Cerebellar cortex (tissue), 1 donor: ENCODE measurements at places on chromosomes 16 and 17.

- no peak for DNase-seq
These were observed 14.6 kb downstream of the TPSG1 start for GRCh38 chr16:1210461-1210860.

GRCh38 chr17:31211352-31212012 lies 85.6 kb downstream of the OMG start:
- no peak for DNase-seq

- DNase-seq = no peak
These were observed 26.4 kb downstream of the TMEM235 start for GRCh38 chr17:78257810-78258322.

GRCh38 chr17:74012465-74012864 lies 191.0 kb upstream of the RPL38 start:
- DNase-seq = no peak

DNA sequence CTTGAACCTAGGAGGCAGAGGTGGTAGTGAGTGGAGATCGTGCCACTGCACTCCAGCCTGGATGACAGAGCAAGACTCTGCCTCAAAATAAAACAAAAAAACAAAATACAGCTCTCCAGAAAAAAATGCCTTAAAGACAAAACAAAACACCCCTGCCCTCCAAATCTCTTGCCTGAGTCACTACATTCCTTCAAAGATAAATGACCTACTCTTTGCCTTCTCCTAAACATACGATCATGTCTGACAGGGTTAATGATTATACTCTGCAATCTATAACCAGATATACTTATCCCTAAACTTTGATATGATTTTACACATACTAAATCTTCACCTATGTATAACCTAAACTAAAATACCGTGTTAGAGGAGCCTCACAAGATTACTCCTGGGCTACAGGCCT lies 1.4 kb upstream of the SETD6 start:
- DNase-seq = no peak

GRCh38 chr17:5011928-5012327 lies 14.2 kb downstream of the KIF1C start:
- DNase-seq = no peak

GRCh38 chr16:65254144-65254543 lies 132.3 kb upstream of the CDH11 start:
- no peak for DNase-seq

DNA sequence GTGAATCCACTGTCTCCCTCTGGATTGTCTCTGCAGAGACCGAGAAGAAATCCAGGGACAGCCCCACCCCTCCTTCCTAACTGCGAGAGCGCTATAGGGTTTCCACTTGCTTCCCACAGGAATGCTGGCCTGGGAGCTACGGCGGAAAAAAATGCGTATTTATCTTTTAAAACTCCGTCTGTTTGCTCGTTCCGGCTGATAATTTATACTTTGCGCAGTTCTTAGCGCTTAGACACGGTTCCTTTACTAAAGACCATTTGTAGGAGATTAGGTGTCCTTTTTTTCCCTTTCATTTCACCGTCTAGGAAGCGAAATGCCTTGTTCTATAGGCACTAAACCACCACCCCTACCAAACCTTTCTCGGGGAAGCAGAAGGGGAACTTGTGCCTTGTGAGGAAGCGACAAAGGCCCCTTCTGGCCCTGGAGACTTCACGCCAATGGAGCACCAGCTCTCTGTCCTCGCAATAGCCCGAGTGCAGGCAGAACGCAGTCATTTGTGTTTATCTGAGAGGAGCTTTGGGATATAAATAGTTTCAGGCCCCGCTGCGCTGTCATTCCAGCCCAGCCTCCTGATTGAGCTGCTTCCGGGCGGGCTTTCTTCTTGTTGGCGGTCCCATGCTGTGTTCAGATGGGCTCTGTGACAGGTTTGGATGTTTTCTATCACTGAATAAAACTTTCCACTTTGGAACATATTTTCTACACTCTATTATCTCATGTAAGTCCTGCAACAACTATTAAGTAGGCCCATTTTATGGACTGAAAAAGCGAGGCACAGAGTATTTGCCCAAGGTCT lies 791 bp upstream of the SUPT4H1 start:
- DNase-seq = peak; percentile 66

DNA sequence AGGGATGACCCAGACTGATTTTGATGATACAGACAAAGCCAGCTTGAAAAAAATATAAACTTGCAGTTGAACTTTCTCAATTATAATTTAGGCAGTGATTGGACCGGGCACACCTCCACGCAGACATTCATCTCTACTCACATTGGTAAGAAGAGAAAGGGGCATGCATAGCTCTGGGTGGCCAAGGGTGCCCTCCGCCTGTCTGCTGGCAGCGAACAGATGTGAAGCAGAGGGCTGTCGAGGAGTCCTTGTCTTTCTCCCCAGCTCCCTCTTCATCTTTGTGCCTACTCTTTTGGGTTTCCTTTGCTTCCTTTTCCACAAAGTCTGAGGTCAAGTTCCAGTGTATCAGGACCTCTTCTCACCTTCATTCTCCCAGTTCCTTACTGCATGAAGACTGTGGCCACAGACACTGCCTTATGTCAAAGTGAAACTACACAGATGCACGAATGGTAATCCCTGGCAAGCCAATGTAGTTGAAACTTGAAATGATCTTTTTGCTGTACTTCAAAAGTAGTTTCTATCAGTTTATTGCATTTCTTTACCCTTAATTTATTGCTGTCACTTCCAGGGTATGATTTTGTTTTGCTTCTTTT lies 343.7 kb upstream of the SOX9 start:
- DNase-seq = no peak

- DNase-seq = peak; percentile 81
These were observed at the start of gene SLX4 for GRCh38 chr16:3611146-3611975. Gene SLX4 (minus strand): TSS chr16:3611606. CDS start chr16:3608964, 2,642 bp downstream.

DNA sequence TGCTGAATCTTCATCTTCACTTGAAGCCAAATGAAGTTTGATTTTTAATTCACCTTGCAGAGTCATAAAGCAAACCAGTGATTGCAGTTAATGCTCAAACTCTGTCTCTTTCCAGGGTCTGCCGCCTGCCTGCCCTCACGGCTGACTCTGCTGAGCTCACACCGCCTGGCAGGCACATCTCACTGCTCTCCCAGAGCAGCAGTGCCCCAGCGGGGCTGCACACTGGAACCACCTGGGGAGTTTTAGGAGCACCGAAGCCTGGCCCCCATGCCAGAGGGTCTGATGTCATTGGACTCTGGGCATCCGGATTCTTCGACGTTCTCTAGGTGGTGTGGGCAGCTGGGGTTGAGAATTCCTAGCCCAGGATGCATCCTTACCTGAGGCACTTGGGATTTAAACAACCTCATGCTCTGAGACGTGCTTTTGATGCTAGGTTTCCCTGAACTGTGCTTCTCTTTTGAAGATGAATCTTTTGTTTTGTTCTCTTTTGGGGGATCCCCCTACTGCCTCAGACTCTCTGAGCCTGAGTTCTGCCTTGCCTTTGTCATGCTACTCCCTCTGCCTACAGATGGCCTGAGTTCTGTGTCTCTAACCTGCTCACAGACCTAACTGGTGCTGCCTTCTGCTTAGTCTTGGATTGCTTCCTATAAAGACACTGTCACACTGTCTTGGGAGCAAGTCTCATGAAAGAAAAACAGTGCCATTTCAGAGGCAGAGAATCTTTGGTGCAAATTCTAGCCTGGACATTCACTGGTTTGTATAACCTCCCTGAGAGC lies 438.1 kb upstream of the CCL2 start:
- no peak for DNase-seq

GRCh38 chr16:89600956-89601355 lies 12.5 kb upstream of the DPEP1 start:
- DNase-seq = no peak

GRCh38 chr16:81569361-81570034 lies 124.9 kb downstream of the CMIP start:
- DNase-seq = no peak

- no peak for DNase-seq
These were observed 27.0 kb upstream of the LRRC75A start for GRCh38 chr17:16519021-16519420.

GRCh38 chr16:87369117-87369765 lies 14.3 kb downstream of the FBXO31 start:
- peak; percentile 94 for DNase-seq

DNA sequence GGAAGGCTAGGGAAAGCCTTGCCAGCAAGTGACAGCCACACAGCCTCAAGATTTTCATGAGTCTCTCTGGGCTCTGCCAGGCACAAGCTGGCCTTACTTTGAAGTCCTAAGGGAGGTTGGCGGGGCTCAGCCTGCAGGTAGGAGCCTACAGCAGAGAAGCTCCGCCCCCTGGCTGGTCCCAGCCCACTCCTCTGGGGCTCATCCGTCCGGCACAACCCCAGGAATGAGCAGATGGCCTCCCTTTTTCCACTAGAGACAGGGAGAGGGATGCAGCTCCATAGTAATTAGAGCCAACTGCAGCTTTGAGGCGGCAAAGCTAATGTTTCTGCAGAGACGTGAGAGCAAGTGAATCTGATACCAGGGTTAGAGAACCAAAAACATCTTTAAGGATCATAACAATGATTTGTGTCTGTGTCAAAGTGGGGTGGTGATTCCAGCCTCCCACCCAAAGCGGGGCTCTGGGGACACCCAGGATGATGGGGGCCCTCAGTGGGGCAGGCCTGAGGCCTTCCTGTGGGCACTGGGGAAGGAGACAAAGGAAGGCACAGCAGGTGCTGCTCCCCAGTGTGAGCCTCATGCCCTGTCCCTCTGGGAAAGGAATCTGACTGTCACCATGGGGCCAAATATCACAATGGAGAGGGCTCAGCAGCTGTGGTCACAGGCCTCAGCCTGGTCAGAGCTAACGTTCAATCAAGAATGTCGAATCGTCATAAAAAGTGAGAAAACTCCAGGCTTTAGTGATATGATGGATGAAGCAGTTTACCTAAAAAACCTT lies 61.5 kb downstream of the RBFOX3 start:
- DNase-seq = peak; percentile 80

GRCh38 chr17:74682471-74683190 lies 30.1 kb downstream of the CD300LF start:
- peak; percentile 73 for DNase-seq

DNA sequence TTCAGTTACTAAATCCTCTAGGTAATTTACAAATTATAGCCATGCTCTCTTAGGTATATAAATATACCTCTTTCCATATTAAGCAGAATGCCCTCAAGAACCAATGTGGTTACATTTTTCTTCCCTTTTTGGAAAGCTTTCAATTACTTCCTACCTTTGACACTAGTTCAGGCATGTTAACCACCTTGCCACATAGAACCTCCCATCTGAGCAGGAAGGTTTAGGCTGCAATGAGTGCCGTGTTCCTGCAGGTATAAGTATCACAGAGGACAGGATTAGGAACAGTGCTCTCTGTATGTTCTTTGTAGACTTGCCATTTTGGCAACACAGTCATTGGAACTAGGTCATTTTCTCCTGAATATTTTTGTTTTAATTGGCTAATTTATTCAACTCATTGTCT lies 20.1 kb downstream of the KRT25 start:
- no peak for DNase-seq

GRCh38 chr17:2928294-2928890 lies 132.2 kb downstream of the RAP1GAP2 start:
- DNase-seq = no peak

- DNase-seq = peak; percentile 57
These were observed 169.5 kb downstream of the AHSP start for GRCh38 chr16:31696968-31697743.

DNA sequence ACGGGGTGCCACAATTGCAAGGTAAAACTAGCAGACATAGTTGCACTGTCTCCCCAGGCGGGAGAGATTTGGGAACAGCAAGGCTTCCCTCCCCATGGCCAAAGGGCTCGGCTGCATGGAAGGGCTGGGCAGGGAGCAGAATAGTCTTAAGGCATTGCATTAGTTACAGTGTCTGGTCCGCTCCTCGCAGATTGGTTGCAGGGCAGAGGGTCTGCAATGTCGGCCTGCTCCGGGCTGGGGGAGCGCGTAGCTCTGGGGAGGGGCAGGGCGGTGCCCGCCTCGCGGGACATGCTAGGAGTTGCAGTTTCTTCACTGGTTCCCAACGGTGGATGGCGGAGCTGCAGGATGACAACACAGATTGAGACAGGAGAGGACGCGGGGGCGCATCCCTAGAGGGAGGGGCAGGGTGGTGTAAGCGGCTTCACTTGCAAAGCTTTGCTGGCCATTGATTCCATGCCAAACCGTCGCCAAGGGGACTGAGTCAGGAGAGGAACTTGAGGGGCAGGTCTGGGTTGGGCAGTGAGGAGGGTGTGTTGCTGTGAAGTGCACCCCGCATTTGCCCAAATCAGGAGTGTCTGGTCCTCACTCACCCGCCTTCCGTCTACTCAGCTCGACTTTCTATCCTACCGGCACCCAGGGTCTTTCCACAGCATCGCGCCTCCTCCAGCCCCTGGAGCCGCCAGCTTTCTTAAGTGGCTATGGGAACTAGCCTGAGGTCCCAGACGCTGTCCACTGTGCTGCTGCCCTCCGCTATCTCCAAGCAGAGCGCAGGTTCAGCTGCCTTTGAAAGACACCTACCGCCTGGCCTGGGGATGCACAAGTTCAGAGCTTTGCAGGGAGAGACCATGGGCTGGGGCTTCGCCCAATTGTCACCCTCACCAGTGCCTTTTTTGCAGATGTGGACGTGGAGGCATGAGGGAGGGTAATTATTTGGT lies 1748.9 kb downstream of the TP53TG3F start:
- no peak for DNase-seq

DNA sequence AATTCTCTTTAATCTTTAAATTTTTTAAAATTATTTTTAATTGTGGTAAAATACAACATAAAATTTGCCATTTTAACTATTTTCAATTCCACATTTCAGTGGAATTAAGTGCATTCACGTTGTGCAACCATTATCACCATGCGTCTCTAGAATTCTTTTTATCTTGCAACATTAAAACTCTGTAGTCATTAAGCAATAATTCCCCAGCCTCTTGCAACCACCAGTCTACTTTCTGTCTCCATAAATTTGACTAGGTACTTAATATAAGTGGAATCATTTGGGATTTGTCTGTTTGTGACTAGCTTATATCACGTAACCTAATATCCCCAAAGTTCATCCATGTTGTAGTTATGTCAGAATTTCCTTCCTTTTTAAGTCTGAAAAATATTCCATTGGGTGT lies 79.1 kb downstream of the TAOK1 start:
- DNase-seq = no peak

DNA sequence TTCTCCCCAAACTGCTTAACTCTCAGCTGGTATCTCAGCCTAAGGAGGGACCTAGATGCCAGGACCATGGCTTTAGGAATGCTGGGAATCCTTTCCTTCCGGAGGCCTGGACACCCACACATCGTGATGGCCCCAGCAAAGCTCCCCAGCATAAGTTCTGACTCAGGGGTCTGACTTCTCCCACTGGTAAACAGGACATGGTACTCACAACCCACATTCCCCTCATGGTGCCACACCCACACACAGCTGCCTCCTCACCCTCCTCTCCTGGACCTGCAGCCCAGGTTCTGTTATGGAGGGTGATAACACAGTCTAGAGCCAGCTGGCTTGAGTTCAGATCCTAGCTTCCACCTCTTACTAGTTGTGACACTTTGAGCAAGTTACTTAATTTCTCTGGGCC lies 719 bp upstream of the RNF227 start:
- DNase-seq = no peak

DNA sequence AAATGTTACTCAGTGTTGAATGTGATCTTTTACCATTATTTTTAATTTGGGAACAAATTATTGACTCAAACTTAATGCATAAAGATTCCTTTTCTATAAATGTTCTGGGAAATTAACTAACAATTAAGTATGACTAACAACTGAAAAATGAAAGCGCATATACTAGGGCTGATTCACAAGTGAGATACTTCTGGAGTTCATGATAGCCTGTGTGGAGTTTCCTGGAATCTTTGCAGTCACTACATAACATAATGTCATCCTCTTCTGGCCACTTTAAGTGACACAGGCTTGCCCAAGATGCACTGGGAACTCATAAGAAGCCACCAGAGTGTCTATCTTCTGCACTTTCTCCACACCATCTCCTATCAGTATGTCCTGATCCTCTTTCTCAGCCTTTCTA lies 450.3 kb upstream of the CDH11 start:
- DNase-seq = no peak
